ENCODE measurements at places on chromosomes 7 and 10. TPM values are rescaled to one million over a fixed set of nuclear protein-coding genes. Genes with fewer than 3 reads are reported as not detected.

ZNF365 gene
- 0.45 TPM for total RNA-seq

CDH23 gene
- total RNA-seq = 39.1 TPM

KDM7A gene
- total RNA-seq = 5.4 TPM

OLAH gene
- 0.48 TPM for total RNA-seq

CALCR gene
- total RNA-seq = 0.10 TPM

DPYSL4 gene
- total RNA-seq = 1.7 TPM

CCDC3 gene
- total RNA-seq = 53.7 TPM

SLC18A3 gene
- total RNA-seq = not detected

TMEM139 gene
- 7.8 TPM for total RNA-seq

MRPL32 gene
- 44.2 TPM for total RNA-seq

MKI67 gene
- total RNA-seq = not detected

TSPAN15 gene
- total RNA-seq = 2.8 TPM

GBX1 gene
- not detected for total RNA-seq

HSPA12A gene
- total RNA-seq = 40.9 TPM

TECPR1 gene
- 28.1 TPM for total RNA-seq

GPC2 gene
- 3.1 TPM for total RNA-seq

GCK gene
- 2.8 TPM for total RNA-seq

LRRC4 gene
- total RNA-seq = 4.5 TPM

PNLIPRP2 gene
- total RNA-seq = 0.24 TPM

SPDYE5 gene
- not detected for total RNA-seq

CCDC6 gene
- total RNA-seq = 22.2 TPM

TASOR2 gene
- 71.6 TPM for total RNA-seq

GNG11 gene
- 34.8 TPM for total RNA-seq

TSPAN33 gene
- total RNA-seq = 2.1 TPM

ATP5F1C gene
- 169 TPM for total RNA-seq

KCP gene
- total RNA-seq = not detected

MDFIC gene
- total RNA-seq = 16.7 TPM

Data from ovary (tissue), 10 donors.